ENCODE measurements at places on chromosomes 11 and 22.

DNA sequence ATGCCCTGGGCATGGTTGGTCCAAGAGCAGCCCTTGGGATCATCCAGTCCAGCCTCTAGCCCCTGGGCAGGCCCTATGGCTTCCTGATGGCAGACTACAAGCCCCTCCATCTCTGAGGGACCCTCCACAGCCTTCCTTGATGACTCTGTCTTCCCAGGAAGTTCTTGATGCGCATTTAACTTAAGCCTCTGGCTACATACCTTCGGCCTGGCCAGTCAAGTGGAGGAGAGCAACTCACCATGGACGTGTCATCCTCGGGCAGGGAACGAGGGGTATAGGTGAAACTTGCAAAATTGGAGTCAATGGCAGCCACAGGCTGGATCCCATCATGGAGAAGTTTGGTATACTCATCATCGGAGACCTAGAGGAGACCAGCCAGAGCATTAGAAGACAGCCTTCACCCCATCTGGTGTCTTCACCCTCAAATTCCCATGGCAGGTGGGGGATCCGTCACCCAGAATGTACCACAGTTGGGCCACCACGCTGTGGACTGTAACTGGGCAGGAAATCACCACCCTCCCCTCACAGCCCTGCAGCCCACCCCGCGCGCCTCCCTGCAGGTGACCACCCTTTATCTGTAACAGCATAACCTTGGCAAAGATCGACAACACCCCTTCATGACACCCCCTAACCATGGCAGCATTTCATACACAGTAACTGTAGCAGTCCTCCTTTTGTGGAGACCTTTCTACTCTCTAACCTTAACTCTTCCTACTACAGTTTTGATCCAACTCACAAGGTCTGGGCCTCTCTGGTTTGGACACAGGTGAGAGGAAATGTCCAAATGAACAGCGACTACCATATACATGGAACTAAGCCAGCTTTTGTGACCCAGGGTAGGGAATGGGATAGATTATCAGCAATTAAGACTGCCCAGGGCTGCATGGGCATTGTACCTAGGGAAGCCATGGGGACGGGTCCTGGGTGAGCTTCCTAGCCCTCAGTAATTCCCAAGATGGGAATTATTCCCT is 91.7 kb downstream of the PDE2A start:
- DNase-seq, result no peak

- DNase-seq, result no peak
Observed at GRCh38 chr11:105863523-105863922, 158.5 kb downstream of the MSANTD4 start.

DNA sequence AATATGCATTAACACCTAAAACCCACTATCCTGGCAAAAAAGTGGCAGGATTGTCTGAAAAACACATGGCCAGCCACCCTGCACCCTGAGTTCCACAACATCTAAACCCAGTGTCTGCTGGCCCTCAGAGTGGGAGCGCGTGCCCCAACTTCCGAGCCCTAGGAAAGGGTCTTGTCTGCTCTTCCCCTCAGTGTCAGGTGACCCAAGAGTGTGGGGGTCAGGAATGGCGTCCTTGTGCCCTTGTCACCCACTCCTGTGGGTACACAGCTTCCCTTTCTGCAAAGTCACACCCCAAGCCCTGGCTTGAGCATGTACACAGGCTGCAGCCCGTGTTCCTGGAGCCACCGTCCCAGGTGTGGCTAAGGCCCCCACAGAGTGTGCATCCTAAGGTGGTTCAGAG is 67.6 kb downstream of the CDKN1C start:
- DNase-seq, result no peak

DNA sequence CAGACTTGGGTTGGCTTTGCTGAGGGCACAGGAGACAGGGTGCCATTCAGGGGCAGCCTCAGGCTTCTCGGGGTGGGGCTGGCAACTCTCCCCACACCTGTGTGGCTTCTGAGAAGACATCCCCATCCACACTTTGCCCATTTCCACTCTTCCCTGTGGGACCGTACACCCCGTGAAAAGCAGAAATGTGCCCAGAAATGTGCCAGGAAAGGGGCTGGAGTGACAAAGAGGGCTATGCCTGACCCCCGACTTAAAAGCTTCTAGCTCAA is 50.6 kb downstream of the SGSM3 start:
- DNase-seq, result no peak

- DNase-seq, result peak; percentile 88
Observed at GRCh38 chr22:36659762-36660509, 43.6 kb downstream of the CACNG2 start.

DNA sequence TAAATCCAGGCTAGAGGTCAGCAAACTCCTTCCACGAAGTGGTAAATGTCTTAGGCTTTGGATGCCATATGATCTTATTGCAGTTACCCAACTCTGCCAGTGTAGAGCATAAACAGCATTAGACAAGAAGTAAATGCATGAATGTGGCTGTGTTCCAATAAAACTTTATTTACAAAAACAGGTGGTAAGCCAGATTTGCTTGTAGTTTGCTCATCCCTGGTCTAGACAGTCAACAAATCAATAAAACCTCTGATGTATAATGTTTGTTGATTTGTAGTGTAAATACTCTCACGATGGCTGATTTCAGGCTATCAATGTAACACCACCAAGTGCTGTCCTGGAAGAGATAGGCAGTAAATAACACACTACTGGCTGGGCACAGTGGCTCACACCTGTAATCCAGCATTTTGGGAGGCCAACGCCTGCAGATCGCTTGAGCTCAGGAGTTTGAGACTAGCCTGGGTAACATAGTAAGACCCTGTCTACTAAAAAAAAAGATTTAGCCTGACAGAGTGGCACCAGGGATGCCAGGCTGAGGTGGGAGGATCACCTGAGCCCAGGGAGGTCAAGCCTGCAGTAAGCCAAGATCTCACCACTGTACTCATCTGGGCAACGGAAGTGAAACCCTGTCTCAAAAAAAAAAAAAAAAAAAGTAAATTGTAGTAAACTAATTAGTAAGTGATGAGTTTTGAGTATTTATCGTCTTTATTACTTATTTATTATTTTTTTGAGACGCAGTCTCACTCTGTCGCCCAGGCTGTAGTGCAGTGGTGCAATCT is 6.9 kb upstream of the CATSPER1 start:
- DNase-seq, result no peak

GRCh38 chr11:3622521-3622920 is 19.3 kb downstream of the ART5 start:
- no peak for DNase-seq

- peak; percentile 85 for DNase-seq
Observed at GRCh38 chr22:48492366-48493320, 1335.0 kb downstream of the BRD1 start.

GRCh38 chr22:42785706-42786499 is 65.2 kb upstream of the A4GALT start:
- DNase-seq, result no peak

DNA sequence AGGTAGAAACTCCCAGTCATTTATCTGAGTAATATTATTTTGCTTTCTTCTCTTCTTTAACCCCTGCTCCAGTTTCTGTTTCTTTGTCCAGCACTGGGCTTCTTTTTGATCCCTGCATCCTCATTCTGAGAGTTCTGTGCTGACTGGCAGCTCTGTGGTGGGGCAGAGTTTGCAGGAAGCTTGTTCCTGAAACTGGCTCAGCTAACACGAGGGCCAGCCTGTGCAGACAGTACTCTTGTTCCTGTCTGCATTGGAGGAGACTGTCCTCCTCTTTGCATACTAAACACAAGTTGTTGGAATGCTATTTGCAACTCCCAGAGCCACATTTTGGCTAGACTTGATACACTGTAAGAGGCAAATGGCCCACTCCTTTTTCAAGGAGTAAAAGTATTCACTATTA is 93.1 kb upstream of the HORMAD2 start:
- no peak for DNase-seq

DNA sequence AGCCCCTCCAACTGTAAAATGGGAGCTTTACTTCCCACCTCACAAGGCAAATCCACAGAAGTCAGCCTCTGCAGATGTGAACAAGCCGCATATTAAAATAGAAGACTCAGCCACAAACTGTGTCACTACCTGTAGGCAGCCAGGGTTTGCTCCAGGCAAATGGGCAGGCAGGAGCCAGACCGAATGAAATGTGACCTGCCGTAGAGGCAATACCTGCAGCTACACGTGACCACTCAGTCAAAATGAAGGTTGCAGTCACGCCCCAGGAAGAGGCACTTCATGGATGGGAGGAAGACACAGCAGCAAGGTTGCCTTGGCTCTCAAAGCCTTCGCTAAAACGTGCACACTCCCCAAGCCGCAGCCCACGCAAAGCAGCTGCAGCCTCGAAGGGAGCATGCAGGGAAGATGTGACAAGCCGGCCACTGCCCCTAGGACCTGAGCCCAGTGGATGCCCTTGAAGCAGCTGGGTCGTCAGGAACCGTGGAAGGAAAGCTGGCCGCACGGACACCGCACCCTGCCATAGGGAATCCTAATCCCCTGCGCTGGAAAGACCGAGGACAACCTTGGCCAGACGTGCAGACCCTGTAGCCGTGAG is 53.1 kb downstream of the SHANK2 start:
- DNase-seq, result no peak

DNA sequence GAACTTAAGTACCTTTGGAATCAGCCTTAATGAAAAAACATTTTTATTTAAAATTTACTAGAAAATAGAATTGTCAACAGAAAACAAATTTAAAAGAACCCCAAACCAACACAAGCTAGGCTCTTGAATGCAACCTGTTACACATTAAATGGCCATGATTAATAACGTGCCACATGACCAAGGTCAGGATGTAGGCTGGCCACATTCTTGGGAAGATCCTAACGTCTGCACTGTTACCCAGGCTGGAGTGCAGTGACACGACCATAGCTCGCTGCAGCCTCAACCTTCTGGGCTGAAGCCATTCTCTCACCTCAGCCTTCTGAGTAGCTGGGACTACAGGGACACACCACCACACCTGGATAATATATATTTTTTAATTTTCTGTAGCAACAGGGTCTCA is 126.4 kb upstream of the APOA1 start:
- no peak for DNase-seq

GRCh38 chr11:65712633-65713076 is 603 bp downstream of the KAT5 start:
- DNase-seq, result no peak

DNA sequence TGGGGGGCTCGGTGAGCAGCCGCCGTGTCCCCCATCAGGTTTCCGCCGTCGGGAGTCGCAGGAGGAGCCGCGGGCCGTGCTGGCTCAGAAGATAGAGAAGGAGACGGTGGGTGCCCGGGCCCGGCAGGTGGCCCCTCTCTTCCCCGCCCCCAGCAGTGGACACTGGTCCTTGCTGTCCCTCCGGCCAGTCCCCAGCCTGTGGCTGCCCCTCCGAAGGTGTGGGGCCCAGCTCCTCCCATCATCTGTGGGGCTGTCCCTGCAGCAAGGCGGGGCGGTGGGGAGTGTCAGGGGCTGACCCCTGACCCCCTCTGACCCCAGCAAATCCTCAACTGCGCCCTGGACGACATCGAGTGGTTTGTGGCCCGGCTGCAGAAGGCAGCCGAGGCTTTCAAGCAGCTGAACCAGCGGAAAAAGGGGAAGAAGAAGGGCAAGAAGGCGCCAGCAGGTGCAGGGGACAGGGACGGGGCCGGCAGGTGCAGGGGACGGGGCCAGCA is 15.3 kb downstream of the EPS8L2 start:
- no peak for DNase-seq

- DNase-seq, result no peak
Observed at GRCh38 chr22:45102896-45103420, 60.8 kb upstream of the NUP50 start.

DNA sequence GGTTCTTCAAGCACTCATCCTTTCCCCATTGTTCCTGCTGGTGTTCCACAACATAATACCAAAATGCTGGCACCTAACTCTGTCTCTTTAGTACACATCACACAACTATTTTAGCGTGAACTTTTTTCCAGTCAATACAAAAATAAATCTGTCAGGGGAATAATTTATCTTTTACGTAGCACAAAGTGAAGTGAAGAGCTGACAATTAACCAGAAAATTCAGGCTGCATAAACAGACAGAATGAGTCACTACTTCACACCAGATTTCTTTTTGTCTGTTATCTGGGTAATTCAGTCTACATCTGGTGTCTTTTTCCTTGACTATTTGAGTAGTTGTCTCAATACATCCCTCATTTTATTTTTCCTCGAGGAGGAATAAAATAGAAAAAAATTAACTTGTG is 7.9 kb upstream of the ETS1 start:
- DNase-seq, result peak; percentile 40

- peak; percentile 50 for DNase-seq
Observed at GRCh38 chr22:39384750-39385480, 14.7 kb upstream of the TAB1 start.

DNA sequence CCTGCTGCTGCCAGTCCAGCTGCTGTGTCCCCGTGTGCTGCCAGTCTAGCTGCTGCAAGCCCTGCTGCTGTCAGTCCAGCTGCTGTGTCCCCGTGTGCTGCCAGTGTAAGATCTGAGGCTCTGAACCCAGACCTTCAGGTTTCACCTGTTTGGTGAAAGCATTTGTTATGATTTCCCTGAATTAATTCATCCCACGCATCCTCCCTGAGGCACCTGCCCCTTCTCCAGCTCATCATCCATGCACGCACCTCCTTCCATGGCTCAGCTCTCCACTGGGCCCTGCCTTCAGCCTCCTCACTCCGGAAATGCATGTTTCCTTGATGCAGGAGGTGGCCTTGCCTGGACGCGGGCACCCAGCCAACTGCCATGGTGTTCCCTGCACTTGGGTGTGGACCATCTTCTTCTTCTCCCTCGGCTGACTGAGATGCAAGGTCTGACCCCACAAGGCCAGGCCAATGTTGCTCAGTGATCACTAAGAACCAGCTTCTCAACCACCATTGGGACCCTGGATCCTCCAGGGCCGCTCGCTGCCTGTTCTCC is 788 bp downstream of the KRTAP5-10 start:
- no peak for DNase-seq

DNA sequence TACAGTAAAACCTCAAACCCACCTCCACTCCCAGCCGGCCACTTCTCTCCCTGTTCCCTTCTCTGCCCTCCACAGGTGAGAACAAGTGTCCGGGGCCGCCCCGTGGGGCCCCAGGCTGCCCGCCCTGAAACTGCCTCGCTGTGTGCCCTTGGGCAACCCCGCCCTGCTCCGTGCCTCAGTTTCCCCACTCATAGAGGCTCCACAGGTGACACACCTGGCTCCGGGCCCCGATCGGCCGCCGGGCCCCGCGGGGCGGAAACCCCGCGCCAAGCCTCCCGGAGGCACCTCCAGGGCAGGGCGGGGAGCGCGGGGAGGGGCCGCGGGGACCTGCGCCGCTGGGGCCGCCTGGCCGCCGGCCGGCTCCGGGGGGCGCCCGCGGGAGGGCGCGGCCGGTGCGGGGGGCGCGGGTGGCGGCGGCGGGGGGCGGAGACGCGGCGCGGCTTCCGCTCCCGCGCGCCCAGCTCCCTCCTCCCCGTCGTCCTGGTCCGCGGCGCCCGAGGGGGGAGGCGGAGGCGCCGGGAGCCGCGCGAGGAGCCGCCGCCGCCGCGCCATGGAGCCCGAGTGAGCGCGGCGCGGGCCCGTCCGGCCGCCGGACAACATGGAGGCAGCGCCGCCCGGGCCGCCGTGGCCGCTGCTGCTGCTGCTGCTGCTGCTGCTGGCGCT is at the start of gene LRP5:
LRP5 (plus strand) TSS at position 475 of the 663 bp plus-strand sequence; CDS start at position 599, 124 bp downstream.
- no peak for DNase-seq

All from choroid plexus epithelial cell (primary cell).